ENCODE measurements at places on chromosomes 16 and 17.

GRCh38 chr17:36504156-36504545, 17.7 kb downstream of the ZNHIT3 start:
- no peak for DNase-seq

GRCh38 chr16:55510185-55510805, 1.4 kb downstream of the LPCAT2 start:
- peak; percentile 40 for DNase-seq

DNA sequence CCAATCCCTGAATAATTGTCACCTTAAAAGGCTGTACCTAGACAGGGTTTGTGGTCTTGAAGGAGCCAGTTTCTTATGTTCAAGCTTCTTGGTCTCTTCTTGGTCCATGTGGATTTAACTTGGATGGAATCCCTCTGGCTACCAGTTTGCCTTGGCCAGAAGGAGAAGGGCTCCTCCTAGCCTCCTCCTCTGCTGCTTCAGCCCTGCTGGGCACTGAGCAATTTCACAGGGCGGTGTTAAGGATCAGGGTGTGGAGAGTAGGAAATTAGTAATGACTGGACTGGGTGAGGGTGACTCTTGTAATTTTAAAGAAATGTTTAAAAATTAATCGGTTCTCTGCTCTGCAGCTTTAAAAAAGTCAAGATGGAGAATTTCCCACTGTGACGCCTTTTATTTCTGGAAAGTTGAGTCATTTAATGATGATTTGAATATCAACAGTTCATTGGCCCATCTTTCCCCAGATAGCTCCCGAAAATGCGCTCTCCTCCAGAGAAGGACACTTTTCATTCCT, 96.4 kb downstream of the MSI2 start:
- no peak for DNase-seq

DNA sequence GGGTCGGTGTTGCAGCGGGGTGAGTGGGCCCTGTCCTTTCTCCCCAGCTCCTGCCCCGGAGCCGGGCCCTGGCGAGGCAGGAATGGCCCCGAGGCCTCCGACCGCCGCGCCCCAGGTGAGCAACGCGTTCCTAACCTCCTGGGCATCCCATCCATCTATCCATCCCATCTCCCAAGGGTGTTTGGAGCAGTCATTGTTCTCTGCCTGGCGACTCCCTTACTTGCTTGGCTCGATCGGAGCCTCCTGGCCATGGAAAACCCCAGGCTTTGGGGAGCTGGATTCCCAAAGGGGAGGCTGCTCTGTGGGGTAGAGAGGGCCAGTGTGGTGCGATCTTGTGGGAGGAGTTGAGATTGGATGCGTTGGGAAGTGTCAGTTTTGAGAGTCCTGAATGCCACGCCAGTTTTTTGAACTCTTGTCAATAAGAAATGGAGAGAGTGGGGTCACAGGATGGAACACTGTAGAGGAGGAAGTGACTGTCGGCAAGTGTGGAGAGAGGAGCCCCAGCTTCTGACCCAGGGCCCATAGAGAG, 684 bp downstream of the ZFP90 start:
- no peak for DNase-seq

- no peak for DNase-seq
Measured at GRCh38 chr16:83397601-83398291, 410.0 kb upstream of the HSBP1 start.

GRCh38 chr17:79160980-79161636, 86.5 kb downstream of the ENGASE start:
- no peak for DNase-seq

Measured in suppressor macrophage treated with lipopolysaccharide for 4 hours (primary cell).